ENCODE measurements at places on chromosomes 4 and X.

DNA sequence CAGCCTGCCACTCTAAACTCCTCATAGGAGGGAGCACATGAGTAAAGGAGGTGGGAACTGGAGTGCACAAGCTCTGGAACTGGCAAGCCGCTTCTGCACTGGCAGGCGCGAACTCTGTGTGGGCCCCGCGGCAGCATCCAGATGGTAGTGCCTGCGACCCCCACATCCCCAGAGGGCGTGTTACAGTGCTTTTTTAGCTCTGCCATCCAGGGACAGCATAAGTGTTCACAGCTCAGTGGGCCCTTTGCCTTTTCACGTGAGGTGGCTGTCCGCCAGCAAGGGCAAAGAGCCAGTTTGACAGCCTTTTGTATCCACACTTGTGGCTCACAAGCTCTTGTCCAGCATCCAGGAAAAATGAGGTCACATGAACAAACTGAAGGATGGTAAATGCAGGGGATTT is 581.6 kb upstream of the DIAPH2 start:
- no peak for DNase-seq

- no peak for DNase-seq
These were observed 56.6 kb upstream of the CHRDL1 start for GRCh38 chrX:110852180-110852579.

DNA sequence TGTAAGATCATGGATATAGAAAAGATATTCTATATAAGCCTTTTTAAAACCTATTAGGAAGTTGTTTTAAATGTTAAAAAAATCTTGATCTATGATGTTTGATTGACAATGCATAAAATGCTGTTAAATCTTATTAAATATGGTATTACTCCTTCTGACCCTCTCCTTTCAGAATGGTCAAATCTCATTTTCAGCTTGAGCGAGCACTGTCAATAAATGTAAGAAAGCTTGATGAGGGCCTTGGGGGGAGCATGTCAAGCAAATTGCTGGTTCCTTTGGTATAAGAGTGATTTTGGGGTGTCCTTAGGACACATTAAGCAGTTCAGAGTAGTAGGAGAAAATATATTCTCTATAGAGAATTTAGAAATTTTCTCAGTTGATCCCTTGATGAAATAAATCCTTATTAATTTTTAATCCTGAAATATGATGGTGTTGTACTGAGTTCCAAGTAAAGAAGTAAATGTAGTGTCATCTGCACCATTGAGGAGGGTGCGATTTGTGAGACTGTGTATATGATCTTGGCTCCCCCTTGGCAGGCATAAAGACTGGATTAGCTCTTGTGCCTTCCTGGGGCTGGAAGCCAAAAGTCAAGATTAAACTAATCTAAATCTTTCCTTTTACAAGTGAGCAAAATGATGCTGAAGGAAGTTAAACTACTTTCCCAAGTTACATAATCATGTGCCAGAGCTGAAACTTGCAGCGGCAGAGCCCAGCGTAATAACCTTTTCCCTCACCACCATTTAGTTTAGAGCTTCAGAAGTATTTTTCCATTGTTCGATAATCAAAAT is 82.6 kb upstream of the ANK2 start:
- no peak for DNase-seq

DNA sequence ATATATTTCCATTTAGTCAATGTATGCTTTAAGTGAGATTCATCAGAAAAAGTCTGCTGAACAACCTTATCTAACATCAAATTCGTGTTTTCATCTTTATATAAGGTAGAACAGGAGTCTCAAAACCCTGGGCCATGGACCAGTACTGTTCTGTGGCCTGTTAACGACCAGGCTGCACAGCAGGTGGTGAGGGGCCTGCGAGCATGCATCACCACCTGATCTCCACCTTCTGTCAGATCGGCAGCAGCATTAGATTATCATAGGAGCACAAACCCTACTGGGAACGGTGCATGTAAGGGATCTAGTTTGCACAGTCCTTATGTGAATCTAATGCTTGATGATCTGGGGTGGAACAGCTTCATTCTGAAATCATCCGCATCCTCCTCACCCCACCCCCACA is 3.2 kb downstream of the CTSO start:
- DNase-seq, result no peak

- no peak for DNase-seq
These were observed 2362.2 kb upstream of the AGA start for GRCh38 chr4:179804440-179804839.

DNA sequence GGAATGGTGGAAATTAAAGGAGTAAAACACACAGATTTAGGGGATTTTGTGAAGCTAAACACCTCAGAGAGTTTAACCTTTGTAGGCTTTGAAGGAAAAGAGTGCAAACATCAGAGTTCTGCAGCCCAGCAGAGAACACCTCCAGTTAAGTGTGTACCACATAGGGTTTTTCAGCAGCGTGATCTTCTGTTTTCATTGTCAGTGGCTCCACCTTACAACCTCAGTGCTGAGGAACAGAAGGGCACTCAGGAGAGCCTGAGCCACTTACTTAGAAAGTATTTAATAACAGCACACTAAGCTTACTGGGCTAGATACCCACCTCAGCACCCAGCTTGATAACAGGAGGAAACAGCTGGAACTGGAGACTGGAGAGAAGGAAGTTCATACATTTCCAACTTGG is 2.0 kb upstream of the FBXW7 start:
- no peak for DNase-seq

- DNase-seq, result no peak
These were observed 58.8 kb downstream of the C4orf50 start for GRCh38 chr4:5959211-5959982.

GRCh38 chr4:186104890-186105646 is 564 bp downstream of the FAM149A start:
- no peak for DNase-seq

- DNase-seq, result no peak
These were observed 27.0 kb upstream of the TMEM131L start for GRCh38 chr4:153438916-153439756.

- DNase-seq, result no peak
These were observed 233.6 kb downstream of the PDHA2 start for GRCh38 chr4:96073461-96073860.

All from stimulated activated CD8-positive, alpha-beta memory T cell treated with anti-CD3 and anti-CD28 coated beads, Interleukin-2, amount 100 ng/mL, for 48 hours (primary cell).